ENCODE measurements at places on chromosomes 2 and 18.

DNA sequence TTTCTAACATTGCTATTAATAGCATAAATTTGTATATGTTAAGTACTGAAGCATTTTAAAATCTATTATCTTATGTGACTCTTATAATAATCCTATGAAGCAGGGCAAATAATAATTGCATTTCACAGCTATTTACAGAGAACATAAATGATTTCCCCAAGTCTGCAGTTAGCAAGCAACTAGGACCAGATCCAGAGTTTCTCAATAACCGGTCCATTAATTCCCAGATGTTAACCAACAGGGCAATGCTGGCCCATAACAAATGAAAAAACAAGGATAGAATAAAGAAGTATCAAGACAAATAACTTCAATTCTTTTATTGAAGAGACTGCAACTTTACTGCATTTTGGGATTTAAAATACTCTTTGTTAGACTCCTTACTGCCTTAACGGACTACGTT lies 91.7 kb upstream of the SPTBN1 start:
- DNase-seq = no peak

GRCh38 chr2:165901620-165902298 lies 51.8 kb downstream of the TTC21B start:
- DNase-seq = no peak

DNA sequence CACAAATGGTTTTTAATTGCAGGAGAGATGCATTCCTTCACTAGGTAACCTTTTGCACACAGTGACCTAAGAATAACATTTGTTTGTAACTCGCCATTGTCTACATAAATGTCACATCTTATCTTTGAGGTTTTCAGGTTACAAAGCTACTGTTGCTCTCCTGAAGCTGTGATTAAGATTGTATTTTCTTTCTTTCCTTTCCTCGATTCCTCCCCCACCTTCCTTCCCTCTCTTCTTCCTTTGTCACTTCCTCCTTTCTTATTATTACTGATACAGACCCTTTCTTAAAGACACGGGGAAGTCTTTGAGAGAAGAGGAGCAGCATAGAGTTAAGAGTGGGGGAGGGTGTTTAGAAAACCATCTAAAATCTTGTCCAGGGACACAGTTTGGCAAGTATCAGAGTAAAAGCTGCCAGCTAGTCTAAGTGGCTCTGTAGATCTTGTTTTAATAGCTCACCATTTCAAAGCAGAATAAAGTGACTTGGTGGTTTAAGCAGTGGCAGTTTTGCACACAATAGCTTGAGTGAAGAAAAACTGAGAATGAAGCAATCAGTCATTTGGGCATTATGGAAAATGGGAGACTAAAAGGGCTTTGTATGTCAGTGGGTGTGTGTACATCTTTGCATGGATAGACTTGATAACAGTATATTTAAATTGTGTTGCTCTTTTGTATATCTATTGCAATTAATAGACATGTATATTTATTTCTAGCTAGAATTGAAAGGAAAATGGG lies 10.9 kb downstream of the CERS6 start:
- no peak for DNase-seq

GRCh38 chr2:174071321-174071720 lies 106.1 kb upstream of the SP3 start:
- no peak for DNase-seq

GRCh38 chr2:97742381-97742847 lies 29.0 kb downstream of the ZAP70 start:
- no peak for DNase-seq

DNA sequence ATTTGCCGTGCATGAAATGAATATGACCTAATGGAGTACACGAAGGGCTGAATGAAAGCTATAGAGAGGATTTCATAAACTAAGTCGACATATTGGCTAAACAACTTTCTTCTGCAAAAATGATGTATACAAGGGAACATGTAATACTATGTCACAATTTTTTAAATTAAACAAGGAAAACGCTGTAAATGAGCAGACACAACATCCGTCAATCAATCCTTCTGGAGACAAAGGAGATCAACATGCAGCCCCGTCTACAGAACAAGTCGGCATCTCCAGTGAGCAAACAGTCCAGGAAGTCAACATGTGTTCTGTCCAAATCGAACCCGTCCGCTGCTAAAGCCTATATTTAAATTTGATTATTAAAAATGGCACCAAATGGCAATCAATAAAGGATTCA lies 180.8 kb downstream of the TCF4 start:
- DNase-seq = no peak

DNA sequence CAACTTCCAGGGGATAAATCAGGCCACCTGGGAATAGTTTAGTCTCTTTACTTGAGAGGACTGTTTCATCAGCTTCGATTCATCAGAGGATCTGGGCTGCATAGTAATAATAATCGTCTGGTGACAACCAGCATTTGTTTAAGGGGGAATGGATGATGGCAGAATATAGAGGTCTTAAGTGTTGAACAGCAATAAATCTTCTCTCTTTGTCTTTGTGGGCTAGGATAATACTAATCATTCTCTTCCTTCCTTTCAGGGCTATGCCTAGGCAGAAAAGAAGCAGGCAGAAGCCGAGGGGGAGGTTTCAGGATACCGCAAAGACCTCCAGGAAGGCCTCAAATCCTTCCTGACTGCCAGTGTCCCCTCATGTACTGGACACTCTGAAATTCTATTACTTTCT lies 150.4 kb upstream of the GAREM1 start:
- no peak for DNase-seq

DNA sequence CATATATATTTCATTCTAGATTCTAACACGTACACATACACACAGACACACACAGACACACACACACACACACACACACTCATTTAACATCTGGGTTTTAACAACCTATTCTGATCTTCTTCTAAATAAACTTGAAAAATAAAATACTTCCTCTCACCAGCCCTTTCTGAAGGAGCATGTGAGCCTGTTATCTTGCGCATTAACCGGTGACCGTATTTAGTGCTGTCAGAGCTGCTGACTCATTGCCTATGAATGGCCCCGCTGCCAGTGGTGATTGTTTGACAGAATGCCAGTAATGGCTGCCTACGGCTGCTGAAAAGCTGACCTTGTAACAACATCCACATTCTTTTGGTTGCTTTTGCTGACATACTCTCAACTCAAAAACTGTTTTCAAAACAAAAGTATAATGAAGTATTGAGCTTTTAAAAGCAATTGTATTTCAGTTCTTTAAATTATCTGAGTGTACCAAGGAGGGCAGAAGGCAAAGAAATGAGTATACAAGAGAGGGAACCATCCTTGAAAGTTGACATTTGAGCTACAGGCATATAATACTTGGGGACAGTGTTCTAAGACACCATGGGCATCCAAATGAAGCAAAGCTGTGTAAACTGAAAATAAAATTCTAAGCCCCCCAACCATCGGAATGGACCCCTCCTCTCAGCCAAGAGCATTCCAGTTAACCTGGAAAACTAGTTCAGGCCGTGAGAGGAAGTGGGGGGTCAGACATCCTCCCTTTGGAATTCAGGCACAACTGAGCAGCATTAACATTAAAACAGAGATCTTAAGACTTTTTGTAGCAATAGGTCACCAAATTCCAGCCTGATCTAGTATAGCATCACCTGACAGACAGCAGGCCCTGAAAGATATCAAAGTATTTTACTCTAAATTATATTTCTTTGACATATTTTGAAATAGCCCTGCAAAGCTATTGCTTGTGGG lies 50.2 kb upstream of the DTNA start:
- no peak for DNase-seq

GRCh38 chr2:178306352-178307073 lies 112.2 kb downstream of the OSBPL6 start:
- peak; percentile 11 for DNase-seq

DNA sequence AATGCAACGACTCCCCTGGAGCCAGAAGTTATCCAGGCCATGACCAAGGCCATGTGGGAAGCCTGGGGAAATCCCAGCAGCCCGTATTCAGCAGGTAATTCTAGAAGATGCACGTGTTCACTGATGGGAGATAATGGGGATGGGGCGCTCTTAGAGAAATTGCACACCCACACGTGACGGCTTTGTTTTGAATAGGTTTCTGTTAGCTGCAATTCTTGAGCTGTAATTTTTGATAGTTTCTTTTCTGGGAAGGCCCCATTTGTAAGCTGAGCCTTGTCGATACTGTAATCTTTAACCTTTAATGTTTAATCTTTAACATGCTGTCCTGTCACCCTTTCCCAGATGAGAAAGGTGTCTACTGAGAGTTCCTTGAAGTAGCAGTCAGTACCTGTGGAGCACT lies 3.6 kb downstream of the SCLY start:
- DNase-seq = no peak

DNA sequence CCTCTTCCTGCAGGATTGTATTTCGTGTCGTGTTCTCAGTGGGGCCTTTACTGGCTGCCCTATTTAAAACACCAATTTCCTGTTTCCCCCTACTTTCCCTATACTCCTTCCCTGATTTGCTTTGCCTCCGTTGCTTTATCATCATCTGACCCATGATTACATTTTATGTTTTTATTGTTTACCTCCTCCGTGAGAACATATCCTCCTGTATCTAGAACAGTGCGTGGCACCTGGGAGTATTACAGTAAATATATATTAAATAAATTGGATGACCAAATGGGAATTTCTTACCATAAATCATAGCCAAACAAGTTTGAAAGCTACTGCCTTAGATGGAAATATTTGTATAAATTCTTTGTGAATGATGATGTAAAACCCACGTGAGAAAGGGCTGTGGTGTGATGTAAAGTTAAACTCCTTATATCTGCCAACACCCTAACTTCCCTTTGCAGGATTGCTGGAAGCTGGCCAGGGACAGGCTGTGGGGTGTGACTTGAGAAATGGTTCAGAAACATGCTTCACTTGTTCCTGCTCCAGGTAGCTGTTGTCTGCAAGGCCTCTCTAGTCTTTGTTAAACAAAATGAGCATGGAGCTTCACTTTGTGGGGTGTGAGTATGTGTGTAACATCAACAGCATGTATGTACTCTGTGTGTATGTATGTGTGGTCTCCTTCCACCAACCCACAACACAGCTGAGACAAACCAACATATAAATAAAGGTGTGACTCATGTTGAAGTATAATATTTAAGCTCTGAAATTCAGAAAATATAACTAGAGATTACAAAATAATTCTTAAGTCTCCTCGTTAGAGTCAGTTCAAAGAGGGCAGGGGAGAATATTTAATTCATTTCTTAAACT lies 40.3 kb downstream of the LHCGR start:
- DNase-seq = no peak

GRCh38 chr2:49465157-49465831 lies 311.0 kb upstream of the FSHR start:
- DNase-seq = no peak

DNA sequence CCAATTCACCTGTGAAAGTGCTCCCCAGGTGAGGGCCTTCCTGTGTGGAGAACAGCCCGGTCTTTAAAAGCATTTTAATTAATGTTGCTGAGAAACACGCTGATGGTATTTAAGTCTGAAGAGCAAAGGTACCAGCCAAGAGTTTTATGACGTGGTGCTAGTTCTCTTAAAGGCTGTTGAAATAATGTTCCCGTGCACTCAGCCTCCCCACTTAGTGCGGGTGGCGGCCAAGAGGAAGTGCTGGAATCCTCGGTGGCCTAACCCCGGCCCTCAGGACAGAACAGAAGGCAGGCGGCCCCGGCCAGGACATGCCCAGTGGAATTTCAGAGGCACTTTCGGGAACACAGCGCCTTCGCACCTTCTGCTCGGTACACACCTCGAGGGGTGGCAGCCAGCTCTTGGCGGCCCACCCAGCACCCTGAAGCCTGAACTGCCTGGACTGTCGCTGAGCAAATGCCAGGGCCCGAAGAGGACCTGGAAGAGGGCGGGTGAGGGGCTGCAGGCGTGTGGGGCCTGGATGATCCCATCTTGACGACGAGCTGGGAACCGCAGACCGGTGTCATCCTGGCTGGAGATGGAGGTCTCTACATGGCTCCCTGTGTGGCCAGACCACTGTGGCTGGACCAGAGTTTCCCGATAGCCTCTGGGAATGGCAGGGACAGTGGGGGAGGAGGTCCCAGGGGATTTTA lies 142.9 kb downstream of the ASB1 start:
- no peak for DNase-seq

DNA sequence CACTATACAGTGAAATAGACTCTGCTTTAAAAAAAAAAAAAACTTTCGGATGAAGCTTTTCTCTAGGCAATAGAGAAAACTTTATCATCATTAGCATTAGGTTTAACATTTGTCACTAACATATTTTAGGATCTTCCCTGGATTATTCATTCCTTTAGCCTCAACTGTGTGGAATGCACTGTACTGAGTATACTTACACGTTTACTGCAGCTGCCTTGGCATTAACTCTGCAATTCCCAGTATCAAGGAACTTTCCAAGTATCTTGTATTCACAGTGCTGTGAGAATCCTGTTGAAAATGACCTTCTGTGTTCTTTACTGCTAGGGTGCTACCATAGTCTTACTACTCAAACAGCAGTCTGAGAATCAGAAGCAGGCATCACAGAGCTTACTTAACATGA lies 328.2 kb upstream of the COL3A1 start:
- no peak for DNase-seq

DNA sequence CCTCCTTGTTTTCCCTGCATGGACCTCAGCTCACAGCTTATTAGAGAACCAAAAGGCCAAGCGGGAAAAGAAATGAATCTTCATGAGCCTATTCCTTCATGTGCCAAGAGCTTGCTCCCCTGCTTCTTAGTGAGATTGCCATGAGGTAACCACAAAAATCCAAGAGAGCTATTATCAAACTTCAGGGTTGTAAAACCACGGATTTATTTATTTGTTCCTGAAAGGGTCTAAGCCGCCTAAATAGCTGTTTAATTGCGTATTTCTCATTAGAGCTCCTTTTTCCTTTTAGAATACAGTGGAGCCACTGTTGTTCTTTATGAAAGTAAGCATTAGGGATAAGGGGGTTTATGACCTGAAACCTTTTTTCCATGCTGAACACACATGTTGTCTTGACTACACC lies 58.0 kb downstream of the SRD5A2 start:
- no peak for DNase-seq

DNA sequence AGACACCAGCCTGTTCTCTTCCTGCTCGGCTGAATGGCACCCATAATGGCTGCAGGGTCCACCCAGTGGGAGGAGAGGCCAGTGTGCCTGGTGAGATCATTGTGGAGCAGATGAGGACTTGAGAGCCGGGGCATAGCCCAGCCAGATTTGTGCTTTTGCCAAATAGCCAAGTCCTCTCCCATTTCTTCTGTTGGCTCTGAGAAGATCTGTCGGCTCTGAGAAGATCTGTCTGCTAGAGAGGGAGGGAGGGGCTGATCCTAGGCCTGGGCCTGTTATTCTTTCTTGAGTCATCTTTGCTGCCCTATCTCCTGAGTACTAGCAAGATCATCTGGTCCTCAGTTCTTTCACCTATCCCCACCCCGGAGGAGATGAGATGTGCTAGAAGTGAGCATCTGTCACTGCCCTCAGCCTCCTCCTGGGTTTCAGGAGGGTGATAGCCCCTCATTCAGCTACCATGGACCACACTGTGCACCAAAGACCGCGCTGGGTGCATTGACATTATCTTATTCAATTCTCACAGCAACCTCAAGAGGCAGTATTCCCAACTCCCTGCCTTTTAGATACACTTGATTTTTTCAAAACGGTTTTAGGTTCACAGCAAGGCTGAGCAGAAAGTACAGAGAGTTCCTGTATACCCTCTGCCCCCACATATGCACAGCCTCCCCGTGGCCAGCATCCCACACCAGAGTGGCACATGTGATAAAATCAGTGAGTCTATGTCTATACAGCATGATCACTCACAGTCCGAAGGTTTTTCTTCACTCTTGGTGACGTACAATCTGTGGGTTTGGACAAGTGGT lies 98.6 kb downstream of the CAPN13 start:
- no peak for DNase-seq

GRCh38 chr2:60880643-60881046 lies 729 bp upstream of the REL start:
- no peak for DNase-seq

GRCh38 chr2:165348441-165348840 lies 109.2 kb downstream of the SCN2A start:
- DNase-seq = no peak

- DNase-seq = no peak
Observed at GRCh38 chr2:20439503-20439902, 7.4 kb upstream of the RHOB start.

Data from GM18507 (cell line).